IPS DF 6.9 (cell line): ENCODE measurements at places on chromosomes 3 and 15.

GRCh38 chr15:70474471-70475406, 288.6 kb downstream of the UACA start:
- no peak for DNase-seq

DNA sequence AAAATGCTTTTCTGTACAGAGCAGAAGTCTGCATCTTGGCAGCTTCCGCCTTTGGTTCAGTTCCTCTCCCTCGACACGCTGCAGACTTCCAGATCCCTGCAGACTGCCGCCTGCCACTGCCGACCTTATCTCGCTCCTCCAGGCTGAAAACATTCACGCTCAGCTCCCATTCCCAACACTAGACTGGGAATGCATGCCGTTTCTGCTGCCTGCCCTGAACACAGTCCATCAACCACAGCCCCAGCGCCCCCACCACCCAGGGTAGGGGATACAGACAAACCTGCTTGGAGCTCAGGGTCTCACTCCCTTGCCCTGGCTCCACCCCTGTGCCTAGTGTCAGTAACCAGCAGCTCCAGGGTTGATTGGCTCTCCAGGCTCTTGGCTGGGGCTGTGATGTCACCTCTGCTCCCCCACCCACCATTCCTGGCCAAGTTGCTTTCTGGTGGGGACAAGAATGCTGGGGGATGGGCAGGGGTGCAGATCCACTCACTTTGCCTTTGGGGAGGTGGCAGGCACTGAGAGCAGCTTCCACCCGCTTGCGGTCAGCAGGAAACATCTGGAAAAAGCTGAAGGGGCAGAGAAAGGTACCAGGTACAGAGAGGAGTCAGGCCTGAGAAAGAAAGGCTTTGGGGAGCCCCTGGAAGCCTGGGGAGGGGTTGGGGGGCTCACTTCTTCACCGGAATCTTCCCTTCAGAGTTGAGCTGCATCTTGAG, 6.1 kb downstream of the PLCB2 start:
- no peak for DNase-seq

DNA sequence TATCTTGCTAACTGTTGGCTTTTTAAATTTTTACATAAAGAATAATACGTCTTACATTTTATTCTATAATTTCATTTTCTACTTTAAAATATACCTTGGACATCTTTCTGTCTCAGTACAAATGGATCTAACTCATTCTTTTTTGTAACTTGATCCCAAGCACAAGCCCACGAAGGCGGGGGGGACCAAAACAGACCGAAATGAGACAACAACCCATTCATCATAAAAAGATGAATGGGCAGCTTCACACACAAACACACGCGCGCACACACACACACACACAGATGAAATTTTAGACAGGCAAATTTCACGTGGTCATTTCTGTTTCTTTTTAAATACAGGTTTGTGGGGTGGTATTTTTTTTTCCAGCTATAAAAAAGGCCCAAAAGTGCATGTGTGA, 271.3 kb upstream of the TOPAZ1 start:
- DNase-seq: no peak

DNA sequence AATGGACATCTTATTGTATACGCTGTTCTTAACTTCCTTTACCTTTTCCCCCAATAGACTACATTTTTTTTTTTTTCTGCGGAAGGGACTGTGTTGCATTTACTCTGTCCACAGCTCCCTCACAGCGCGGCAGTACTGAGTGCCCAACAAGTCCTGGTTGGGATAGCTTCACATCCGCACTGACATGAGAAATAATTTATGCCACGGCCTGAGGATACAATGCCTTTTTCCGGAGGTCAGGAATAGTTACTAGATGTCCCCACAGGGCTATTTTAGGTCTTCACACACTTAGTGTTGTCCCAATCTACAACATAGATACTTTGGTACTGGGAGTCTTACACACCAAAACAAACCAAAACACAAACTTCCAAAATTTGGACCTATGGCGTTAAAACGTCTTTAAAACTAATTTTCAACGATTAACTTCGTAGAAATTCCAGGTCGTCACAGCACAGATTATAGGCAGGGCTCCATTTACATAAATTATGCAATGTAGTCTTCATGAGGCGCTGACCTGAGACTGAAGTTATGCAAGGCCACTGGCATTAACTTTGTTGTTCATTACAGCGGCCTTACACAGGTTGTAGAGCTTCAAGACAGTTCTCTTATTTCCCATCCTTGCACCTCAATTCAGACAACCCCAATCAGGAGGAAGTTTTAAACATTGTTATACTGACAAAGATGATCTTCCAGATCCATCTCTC, 989 bp upstream of the PPIB start:
- no peak for DNase-seq

- no peak for DNase-seq
Observed at GRCh38 chr3:10780243-10780642, 35.8 kb upstream of the SLC6A11 start.

- no peak for DNase-seq
Observed at GRCh38 chr3:127754411-127755304, 67.7 kb downstream of the MGLL start.

- DNase-seq: no peak
Observed at GRCh38 chr15:61929452-61929851, 130.8 kb downstream of the VPS13C start.

DNA sequence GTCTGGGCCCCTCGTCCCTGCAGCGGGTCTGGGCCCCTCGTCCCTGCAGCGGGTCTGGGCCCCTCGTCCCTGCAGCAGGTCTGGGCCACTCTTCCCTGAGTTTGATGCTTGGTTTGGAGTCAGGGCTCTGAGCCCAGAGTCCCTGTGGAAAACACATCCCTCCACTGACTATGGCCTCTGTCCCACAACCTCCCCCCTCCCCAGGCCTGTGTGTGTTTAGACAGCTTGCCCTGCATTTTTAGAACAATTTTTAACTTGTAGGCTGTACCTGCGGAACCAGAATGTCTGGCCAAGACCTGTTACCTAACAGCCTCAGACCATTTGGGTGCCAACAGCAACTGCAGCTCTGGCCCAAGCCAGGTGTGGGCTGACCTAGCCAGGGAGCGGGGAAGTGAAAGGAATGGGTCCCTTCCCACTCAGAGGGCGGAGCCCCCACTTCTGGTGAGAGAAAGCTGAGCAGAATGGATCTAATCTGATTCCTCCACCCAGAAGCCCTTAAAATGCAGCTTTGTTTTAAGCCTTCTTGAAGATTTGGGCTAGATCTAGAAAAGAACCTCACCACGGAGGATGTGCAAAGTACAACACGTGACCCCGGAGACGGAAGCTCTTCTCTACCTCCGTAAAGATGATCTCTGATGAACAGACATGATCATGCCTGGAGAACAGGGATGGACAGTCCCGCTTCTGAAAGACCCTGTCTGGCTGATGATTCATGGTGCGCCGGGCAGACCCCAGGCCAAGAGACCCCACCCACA, 60.5 kb upstream of the TFRC start:
- DNase-seq: no peak

- no peak for DNase-seq
Observed at GRCh38 chr3:168088106-168088720, 7.5 kb downstream of the GOLIM4 start.

- no peak for DNase-seq
Observed at GRCh38 chr3:10557781-10558373, 52.5 kb upstream of the ATP2B2 start.

DNA sequence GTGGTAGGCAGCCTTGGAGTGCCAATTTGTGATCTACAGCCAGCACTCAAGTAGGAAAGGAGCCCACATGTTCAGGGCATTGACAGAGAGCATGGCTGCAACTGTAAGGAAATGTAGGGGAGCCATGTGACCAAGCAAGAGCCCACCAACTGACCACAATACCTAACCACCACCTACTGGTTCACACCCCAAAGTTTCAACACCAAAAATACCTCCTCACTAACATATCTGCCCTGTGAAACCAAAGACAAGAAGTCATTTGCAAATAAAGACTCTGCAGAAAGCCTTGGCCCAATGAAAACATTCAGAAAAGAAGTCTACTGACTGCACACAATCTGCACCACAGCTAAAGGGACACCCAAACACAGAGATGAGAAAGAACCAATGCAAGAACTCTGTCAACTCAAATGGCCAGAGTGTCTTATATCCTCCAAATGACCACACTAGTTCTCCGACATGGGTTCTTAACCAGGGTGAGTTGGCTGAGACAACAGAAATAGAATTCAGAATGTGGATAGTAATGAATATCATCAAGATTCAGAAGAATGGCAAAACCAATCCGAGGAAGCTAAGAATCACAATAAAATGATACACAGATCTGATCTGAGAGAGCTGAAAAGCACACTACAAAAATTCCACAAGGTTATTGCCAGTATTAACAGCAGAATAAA, 40.6 kb downstream of the SLC9C1 start:
- no peak for DNase-seq

GRCh38 chr3:185210621-185211142, 43.2 kb downstream of the EHHADH start:
- no peak for DNase-seq

DNA sequence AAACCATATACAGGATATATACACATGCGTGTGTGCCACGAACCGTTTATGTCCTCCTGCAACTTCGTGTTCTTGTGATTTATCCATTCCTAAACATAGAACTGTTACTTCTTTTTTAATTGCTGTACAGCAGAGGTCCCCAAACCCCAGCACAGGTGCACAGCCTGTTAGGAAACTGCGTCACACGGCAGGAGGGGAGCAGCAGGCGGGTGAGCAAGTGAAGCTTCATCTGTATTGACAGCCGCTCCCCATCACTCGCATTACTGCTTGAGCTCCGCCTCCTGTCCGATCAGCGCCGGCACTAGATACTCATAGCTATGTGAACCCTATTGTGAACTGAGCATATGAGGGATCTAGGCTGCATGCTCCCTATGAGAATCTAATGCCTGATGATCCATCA, 34.9 kb upstream of the NRROS start:
- DNase-seq: no peak

GRCh38 chr3:32240159-32240545, 1.7 kb downstream of the CMTM8 start:
- DNase-seq: no peak

DNA sequence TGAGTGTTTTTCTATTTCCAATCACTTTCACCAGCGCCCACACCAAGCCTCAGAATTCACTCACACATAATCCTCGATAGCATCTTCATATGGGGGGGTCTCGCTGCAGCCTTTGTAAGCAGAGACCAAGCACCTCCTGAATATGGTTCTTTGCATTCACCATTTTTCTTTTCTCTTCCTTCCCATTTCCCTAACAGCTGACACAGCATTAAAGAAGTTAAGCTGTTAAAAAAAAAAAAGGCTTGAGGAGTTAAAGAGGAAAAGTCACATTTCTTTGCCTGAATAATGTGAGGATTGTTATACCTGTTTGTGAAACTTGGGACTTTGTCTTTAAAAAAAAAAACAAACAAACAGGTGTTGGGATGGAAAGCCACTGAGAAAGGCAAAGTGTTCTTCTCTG, 41.6 kb downstream of the RFTN1 start:
- no peak for DNase-seq

DNA sequence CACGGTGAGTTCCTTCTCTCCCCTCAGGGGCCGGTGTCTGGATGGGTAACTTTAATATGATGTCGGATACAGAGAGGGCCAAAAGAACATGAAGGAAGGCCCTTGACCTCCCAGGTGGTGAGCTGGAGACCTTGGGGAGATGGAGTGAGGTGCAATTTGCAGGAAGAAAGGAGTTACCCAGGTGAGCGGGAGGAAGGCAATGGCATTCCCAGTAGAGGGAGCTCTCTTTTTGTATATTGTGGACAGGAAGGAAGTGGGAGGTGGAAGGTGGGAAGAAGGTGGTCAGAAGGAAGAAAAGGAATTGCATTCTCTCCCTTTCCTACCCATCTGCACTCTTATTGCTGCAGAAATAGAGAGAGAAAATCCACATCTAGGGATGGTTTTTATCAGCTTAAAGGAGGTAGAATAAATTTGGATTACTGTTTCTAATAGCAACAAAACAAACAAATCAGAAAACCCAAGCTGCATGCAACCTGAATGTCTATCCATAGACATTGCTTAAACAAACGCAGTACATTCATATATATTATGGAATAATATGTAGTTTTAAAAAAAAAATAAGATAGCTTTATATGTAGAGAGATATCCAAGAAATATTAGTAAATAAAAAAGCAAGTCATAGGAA, 169.0 kb upstream of the TSC22D2 start:
- no peak for DNase-seq

- no peak for DNase-seq
Observed at GRCh38 chr15:27807335-27807734, 291.8 kb downstream of the OCA2 start.

DNA sequence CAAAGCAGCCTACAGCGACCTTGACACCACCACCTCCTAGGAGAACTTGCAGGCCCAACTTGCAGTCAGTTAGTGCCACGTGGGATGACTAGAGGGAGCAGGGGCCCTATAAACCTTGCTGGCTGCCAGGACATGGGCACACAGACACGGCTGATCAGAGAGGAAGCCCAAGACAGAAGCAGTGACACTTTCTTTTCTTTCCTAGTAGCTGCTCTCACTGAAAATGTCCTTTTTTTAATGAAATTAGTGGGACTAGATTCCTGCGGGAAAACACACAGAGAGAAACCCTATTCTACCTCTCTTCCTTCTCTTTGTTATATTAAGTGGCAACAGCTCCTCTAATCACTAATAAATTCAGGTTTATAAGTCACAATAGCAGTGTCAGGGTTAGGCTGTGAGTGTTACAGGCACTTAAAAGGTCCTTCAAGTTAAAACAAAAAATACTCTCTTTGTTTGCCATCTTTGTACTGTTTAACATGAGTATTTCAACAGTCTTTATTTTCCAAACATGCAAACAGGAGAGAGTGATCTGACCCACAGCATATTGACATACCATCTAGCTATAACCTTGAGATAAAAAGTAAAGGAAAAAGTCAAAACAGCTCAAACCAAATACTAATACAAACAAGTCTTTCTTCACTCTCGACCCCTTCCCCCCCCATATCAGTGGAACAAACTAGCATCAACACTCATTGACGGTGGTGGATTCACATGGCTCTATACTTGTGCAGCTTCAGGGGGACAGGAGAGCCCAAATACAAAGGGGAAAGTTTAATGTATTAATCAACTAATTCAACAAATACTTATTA, 2.1 kb upstream of the TMEM212 start:
- no peak for DNase-seq

DNA sequence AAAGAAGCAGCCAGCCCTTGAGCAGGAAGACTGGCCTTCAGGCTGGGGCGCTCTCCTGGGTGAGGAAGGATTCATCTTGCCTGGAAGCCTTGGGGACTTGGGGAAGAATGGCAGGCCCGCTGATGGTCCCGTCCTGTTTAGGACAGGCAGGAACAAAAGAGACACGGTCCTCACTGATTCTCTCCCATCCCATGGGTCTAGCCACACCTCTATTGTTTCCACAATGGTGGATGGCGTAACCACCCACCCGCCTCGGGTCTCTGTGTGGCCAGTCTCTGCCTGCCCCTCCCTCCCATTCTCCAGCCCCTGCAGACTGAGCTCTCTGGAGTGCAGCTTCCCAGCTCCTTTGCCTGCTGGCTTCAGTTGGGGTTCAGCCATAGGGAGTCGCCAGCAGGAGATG, 284.3 kb downstream of the UACA start:
- DNase-seq: no peak
